Mammary epithelial cell (primary cell): ENCODE measurements at places on chromosomes 4 and X. TPM values are rescaled to one million over a fixed set of nuclear protein-coding genes. Genes with fewer than 3 reads are reported as not detected.

Gene SATL1
- polyA plus RNA-seq: not detected

Gene FAM9C
- not detected for polyA plus RNA-seq

Gene AKAP14
- polyA plus RNA-seq: not detected

DNA sequence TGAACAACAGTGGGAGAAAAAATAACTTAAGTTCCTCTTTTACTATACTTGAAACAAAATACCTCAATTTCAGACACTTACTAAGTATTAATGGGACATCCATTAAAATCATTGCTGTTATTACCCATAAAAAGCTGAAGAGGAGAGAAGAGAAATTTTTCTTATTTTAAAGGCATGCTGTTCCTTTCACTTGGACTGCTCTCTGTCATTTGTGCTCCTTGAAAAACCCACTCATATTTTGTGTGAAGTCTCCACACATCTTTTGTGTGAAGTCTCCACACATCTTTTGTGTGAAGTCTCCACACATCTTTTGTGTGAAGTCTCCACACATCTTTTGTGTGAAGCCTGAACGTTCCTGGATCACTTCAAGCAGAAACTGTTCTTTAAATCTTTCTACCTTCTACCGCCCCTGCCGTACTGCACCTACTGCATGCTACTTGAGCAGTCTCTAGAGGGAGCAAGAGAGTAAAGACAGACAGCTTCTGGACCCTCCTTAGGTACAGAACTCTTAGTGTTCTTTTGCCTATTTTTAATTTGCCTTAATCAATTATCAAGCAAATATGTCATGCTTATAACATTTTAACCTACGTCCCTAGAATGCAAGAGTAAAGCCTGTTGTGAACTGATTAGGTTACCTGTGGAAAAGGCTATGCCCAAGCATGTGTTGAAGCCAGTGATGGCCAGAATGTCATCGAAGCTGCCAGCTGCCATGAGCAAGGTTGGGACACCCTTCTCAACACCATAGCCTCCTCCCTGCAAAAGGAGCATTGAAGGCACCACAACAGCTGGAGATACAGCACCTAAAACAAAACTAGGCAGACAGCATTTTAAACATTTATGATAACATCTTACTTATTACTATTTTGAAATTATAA is 27.1 kb upstream of the SLC9B1 start:
- peak; percentile 10 for DNase-seq

Gene ART3
- 0.24 TPM for polyA plus RNA-seq

Gene USP11
- polyA plus RNA-seq: 14.2 TPM

DNA sequence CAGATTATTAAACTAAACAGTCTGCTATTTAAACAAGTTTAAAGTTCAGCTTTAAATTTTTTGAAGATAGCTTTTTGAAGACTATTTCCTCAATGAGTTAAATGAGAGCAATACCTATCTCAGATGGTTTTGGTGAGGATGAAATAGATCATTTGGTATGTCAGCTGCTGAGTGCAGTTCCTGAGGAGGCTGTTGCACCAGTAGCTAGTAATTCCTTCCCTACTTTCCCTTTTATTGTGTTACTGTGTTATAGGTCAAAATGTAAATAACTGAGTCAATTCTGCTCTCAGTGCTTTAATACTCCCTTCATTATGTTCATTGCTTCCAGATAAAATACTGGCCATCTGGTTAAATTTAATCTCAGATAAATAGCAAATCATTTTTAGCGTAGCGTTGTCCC is 48.6 kb downstream of the BMPR1B start:
- DNase-seq: no peak

DNA sequence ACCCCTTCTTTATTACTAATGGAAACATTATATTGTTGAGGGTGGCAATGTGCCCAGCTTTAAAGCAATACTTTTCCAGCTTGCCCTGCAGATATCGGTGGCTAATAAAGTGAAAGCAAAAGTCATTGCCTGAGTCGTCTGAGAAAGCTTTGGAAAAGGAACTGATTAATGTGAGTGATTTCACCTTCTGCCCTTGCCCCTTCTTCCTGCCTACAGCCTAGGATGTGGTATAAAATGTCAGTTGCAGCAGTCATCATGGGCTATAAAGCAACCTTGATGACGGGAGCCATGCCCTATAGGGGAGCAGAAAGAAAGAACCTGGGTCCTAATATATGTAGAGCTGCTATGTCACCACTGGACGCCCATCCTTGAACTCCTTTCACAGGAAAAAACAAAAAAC is 132.4 kb upstream of the USP9X start:
- DNase-seq: no peak

Gene FAM184B
- polyA plus RNA-seq: 0.01 TPM

Gene UGT2A3
- not detected for polyA plus RNA-seq

- no peak for DNase-seq
These were observed 51.4 kb upstream of the VCX3B start for GRCh38 chrX:8413279-8413678.

Gene GRPR
- polyA plus RNA-seq: 0.15 TPM

Gene EPGN
- 83.9 TPM for polyA plus RNA-seq

Gene GLRA3
- polyA plus RNA-seq: not detected

Gene ADH1B
- polyA plus RNA-seq: not detected

Gene TMPRSS11E
- 2.4 TPM for polyA plus RNA-seq

DNA sequence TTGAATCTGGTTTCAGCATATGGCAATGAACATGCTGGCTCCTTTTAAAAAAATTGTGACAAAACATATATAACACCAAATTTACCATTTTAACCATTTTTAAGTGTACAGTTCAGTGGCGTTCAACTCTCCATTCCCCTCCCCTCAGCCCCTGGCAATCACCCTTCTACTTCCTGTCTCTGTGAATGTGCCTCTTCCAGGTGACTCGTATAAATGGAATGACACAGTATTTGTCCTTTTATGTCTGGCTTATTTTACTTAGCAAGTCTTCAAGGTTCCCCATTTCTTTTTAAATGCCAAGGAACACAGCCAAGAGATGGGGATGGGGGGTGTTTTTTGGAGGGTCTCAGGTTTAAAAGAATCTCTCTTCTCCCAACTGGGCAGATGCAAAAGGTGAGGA is 35.4 kb upstream of the BCLAF3 start:
- DNase-seq: peak; percentile 42

GRCh38 chrX:10892621-10893225 is 218.4 kb upstream of the HCCS start:
- DNase-seq: peak; percentile 4

Gene RTL3
- polyA plus RNA-seq: not detected

- no peak for DNase-seq
These were observed 64.9 kb downstream of the SORCS2 start for GRCh38 chr4:7256984-7257810.

Gene MAGEA10
- polyA plus RNA-seq: not detected

GRCh38 chrX:139192386-139192961 is 338.1 kb upstream of the F9 start:
- no peak for DNase-seq

DNA sequence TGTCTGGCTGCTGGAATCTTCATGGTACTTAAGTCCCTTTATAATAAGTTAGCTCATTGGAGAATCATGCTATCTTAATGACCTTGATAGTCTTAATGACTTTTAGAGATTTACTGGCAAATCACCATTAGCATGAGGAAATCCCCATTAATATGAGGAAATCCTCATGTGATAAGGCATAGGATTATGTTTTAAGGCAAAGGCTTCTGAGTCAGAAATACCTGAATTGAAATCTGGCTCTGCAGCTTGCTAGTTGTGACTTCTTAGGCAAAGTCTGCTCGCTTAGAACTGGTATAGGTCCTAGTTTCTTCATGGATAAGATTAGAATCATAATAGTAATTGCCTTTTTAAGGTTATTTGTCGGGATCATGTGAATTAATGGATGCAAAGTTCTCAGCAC is 190.2 kb upstream of the BANK1 start:
- DNase-seq: peak; percentile 17

DNA sequence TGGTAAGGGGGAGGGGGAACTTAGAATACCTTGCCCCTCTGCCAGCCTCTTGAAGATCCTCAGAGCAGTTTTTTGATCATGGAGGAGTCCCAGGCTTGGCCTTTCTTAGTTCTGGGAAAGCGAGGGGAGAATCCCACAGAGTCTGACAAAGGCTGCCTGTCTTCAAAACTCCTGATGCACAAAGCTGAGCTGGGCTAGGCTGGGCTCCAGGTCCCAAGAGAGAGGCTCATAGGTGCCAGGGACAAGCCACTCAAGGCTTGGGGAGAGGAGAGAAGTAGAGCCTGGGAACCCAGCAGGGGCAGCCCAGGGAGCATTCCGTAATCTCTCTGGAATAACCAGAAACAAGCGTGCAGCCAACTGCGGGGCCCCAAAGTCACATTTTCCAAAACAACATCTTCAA is 37.0 kb upstream of the MTM1 start:
- DNase-seq: no peak

- DNase-seq: no peak
These were observed 41.0 kb upstream of the ZNF330 start for GRCh38 chr4:141179474-141180373.

DNA sequence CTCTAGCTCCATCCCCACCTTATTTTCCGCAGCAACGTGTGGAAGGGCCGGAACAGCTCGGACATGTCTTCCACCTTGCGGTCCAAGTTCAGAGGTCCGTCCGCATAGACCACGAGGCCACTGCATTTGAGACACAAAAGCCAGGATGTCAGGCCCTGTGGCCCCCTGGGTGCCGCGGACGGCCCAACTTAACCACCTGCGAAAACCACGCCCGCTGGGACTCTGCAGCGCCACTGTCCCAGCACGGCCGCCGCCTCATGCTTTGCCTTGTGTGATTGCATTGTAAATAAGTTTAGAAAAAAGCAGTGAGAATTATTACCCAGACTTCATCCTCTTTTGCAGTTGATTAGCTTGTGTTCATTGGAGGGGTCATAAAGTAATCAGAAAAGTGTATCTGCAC is 58.2 kb upstream of the MXD4 start:
- DNase-seq: no peak

Gene TMSB15C
- polyA plus RNA-seq: 3.1 TPM

DNA sequence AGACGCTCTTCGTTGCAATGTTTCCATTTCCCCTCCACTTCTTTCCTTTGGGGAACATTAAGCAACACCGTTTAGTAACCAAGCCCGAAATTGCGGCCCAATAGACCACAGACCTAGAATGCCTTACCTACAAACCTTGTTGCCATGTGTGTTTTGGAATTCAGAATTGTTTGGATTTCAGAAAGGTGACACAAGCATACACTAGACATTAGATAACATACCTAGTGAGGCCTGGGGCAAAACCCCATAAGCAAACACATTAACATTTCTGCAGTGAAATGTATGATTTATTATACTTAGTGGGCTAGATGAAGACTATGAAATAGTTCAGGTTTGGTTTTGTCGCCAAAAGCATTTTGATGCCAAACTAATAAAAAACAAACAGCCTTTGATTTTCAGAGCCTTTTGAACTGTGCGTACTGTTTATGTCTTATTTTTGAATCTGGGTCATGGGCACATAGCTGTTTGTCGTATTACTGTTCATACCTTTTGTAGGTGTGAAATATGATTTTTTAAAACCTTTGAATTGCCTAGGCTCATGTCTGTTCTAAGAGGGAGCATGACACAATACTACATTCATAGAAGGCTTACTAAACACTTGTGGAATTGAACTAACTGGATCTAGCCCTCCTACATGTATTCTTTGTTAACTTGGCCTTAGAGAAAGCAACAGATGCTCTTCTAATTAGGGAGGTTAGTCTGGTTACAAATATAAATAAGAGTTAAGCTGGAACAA is 88.6 kb upstream of the TMEM164 start:
- DNase-seq: no peak

Gene S100P
- 0.77 TPM for polyA plus RNA-seq

Gene MAGEA12
- not detected for polyA plus RNA-seq

Gene IDH3G
- polyA plus RNA-seq: 89.3 TPM

GRCh38 chr4:41475402-41475801 is 62.6 kb upstream of the LIMCH1 start:
- DNase-seq: peak; percentile 17

GRCh38 chrX:72105436-72105835 is 26.3 kb downstream of the RTL5 start:
- no peak for DNase-seq

- peak; percentile 72 for DNase-seq
These were observed 154.5 kb downstream of the FANCB start for GRCh38 chrX:14718403-14718802.

Gene PLXNB3
- polyA plus RNA-seq: 12.0 TPM
